ENCODE measurements at places on chromosomes 2 and 18.

GRCh38 chr18:58723810-58724602 is 52.7 kb downstream of the MALT1 start:
- ATAC-seq, result no peak

DNA sequence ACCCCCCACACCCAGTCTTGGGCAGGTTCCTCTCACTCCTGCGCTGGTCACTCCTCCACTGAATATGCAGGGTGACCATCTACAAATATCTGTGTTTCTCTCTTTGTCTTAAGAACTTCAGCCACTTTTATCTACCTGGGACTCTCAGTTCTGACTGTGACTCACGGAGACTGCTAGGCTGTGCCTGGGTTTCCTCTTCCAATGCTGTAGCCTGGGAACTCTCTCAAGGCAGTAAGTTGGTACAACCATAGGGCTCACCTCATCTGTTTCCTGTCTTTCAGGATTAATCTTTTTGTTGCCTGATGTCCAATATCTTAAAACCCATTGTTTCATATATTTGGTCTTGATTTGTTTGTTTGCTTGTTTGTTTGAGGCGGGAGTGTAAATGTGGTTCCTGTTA is 47.2 kb upstream of the ZNF396 start:
- no peak for ATAC-seq

- ATAC-seq, result no peak
Observed at GRCh38 chr2:217820904-217821303, 181.9 kb downstream of the TNS1 start.

- ATAC-seq, result no peak
Observed at GRCh38 chr2:38590053-38590452, 12.7 kb downstream of the HNRNPLL start.

DNA sequence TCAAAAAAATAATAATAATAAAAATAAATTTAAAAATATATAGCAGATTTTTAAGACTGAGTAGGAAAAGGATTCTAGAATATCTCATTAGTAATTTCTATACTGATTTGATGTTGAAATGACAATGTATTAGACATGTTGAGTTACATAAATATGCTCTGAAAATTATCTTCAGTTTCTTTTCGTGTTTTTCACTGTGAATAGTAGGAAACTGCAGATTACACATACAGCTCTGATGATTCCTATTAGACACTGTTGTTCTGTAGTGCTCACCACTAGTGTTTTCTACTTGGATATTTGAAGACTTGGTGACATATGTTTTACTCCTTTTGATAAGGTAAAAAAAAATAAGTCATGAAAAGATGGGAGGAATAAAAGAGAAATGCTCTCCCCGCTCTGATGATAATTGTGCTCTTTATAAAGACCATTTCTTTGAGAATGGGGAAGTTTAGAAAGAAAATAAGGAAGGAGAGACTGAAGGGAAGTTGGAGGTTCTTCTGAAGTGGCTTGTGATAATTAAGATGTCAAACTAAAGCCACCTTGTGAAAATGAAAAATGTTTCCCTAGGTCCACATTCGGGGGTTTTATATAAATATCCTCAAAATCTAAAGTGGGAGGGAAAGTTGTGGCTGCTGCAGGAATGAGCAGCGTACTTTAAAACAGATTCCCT is 52.9 kb downstream of the SLC9A2 start:
- no peak for ATAC-seq

- no peak for ATAC-seq
Observed at GRCh38 chr18:7754258-7754657, 187.1 kb downstream of the PTPRM start.

- no peak for ATAC-seq
Observed at GRCh38 chr18:36427831-36428230, 130.3 kb downstream of the FHOD3 start.

DNA sequence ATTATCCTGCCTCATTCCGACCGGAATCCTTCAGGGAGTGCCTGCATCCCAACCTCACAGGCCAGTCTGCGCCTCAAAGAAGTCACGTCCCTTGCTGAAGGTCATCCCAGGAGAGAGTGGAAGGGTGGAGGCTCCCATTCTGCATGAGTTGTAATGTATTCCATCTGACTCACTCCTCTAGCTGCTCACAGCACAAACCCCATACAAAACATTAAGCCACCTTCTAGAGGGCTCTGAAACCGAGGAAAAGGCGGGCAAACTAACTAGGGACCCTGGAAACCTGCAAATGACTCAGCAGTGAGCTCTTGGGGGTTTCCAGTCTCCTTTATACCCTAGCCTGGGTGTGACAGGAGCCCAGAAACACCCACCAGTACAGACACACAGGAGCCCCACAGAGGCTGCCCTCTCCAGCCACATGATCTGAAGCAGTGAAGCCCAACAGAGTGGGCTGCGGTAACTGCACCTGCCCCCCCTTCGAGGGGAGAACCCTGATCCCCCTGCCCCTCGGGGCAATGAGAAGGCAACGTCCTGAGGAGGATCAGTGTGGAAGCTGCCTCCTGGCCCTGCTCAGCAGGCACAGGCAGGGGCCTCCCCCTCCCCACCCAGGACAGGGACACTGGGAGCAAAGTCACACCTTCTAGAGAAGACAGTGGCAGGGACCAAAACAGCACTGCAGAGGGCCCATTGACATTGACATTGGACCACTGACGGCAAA is 69.3 kb upstream of the SNTG2 start:
- no peak for ATAC-seq

GRCh38 chr2:162972383-162972782 is 133.8 kb upstream of the KCNH7 start:
- ATAC-seq, result no peak
